ENCODE measurements at places on chromosomes 11 and 22.

DNA sequence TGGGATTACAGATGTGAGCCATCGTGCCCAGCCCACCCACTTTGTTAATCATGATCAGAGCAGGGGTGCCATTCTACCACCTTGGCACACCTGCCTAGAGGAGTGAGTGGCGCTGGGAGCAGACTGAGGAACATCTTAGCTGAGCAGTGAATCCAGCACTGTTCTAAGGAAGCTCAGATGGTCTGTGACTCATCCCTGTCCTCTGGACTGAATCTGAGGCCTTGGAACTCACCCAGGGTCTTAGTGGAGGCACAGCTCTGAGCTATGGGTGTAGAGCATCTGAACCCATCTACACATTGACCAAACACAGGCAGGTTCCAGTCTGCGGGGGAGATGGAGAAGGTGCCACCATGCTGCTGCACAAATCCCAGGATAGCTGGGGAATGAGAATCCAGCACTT lies 14.9 kb downstream of the PGAP2 start:
- DNase-seq, result no peak

GRCh38 chr11:86865436-86865835 lies 65.1 kb downstream of the PRSS23 start:
- no peak for DNase-seq

DNA sequence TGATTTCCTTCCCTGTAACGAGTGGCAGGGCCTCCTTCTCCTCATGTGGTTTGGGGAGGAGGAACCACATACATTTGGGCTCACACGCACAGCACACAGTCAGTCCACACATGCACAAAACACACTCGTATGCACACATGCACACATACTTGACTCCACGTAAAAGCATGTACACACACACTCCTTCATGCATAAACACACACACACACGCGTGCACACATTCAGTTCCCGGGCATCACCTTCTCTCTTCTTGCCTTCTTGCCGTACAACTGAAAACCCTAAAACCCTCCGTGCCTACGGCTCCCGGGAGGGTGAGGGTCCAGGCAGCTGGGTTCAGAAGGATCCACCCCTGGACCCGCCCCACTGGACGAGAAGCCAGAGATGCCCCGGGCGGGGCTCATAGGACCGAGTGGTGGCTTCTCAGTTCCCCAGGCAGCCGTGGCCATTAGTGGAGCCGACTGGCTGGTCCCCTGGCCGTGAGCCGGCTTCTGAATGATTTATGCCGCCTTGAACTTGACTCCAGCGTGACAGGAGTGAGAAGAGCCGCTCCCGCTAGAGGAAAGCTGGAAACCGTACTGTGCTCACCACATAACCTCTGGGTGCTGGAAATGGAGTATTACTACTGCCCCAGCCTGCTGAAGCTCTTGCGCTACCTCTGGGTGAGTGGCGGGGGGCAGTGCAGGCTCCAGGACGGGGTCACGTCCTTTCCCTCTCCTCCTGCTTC lies 117.4 kb downstream of the KIAA1671 start:
- no peak for DNase-seq

- DNase-seq, result no peak
Measured at GRCh38 chr11:112247201-112247600, 13.5 kb downstream of the PLET1 start.

DNA sequence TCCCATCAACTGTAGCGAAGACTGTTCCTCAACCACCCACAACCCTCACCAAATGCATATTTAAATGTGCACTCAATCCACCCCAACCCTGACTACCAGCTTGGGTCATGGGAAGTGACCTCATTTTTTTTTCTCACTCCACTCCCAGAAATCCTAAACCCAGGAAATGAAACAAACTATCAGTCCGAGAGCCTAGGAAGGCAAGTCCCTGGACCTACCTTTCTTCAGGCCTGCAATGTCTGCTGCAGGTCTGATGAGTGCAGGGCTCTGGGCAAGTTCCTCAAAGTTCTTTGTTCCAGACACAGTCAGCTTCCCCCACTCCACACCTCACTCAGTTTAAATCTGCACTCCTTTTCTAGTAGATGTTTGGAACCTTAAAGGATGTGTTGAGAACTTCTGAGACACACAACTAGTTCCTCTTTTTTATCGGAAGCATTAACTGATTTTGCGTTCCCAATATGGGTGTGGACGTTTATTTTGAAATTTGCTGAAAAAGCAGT lies at the start of gene MS4A4E:
Gene MS4A4E, minus strand, starts transcription at position 398 of the 500 bp plus-strand sequence. CDS start 13,082 bp downstream, outside the sequence.
- no peak for DNase-seq

GRCh38 chr11:69080257-69080995 lies 31.7 kb downstream of the TPCN2 start:
- DNase-seq, result no peak
